Tibial nerve (tissue), 4 donors: ENCODE measurements at places on chromosomes 3 and 15. TPM values are rescaled to one million over a fixed set of nuclear protein-coding genes. Genes with fewer than 3 reads are reported as not detected.
A peak's percentile ranks its signal among the peaks of the same experiment; 100 is the strongest.

Gene HSPBAP1
- total RNA-seq: 10.9 TPM

Gene GOLGA8J
- not detected for total RNA-seq

Gene FEZF2
- not detected for total RNA-seq

Gene CHRNA7
- 0.20 TPM for total RNA-seq

Gene PLCH1
- 1.4 TPM for total RNA-seq

Gene SLC6A1
- 3.9 TPM for total RNA-seq

Gene LINGO1
- 0.42 TPM for total RNA-seq

Gene GABRR3
- total RNA-seq: not detected

Gene CYP1A2
- total RNA-seq: not detected

DNA sequence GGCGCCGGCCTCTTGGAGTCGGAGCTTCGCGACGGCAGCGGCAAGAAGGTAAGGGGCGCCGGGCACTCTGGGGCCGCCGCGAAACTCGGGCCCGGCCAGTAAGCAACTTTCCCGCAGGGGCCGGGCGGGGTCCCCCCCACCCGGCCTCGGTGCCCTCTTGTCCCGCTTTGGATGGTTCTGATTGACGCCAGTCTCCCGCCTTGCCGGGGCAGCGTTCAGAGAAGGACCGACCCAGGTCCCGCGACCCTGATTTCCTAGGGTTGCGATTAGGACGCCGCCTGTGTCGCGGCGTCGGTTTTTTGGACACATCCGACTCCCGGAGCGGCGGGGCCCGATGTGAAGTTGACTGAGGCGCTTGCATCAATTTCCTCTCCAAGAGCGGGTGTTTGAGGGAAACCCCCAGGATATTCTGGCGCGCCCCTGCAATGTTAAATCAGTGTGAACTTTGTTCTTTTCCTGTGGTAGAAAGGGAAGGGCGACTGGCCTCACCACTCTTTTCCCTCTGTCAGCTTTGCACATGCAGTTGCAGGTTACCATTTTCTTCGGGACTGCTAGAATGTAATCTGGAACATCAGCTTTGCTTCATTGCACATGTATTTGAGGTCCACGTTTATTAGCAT lies 755 bp downstream of the PDE8A start:
- no peak for DNase-seq
- H3K27ac ChIP-seq: peak overlapping the region; percentile 87
- H3K4me3 ChIP-seq: peak overlapping the region; percentile 83
- H3K36me3 ChIP-seq: no peaks in the 10 kb centered on the region
- peaks cover 26% of the 10 kb centered on the region for H3K4me1 ChIP-seq

DNA sequence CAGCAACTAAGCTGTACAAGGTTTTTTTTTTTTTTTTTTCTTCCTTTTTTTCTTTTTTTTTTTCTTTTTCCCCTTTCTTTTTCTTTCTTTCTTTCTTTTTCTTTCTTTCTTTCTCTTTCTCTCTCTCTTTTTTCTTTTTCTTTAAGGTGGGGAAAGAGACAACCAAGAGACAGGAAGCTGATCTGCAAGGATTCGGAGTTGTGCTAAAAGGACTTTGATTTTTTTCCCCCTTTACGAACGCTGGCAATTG lies 148 bp downstream of the RBMS3 start:
- H3K4me1 ChIP-seq: no peaks in the 10 kb centered on the region
- no peaks in the 10 kb centered on the region for H3K36me3 ChIP-seq
- peak overlapping the region; percentile 93 for H3K27ac ChIP-seq
- H3K27me3 ChIP-seq: no peaks in the 10 kb centered on the region
- no peak for DNase-seq
- peak overlapping the region; percentile 48 for H3K4me3 ChIP-seq

- H3K27me3 ChIP-seq: no peaks in the 10 kb centered on the region
- H3K4me3 ChIP-seq: no peak overlapping the region
- DNase-seq: no peak
- no peak overlapping the region for H3K27ac ChIP-seq
These were observed 833.0 kb upstream of the CADM2 start for GRCh38 chr3:84125760-84126159.

GRCh38 chr3:89300981-89301380 lies 193.6 kb downstream of the EPHA3 start:
- H3K27ac ChIP-seq: no peak overlapping the region
- no peaks in the 10 kb centered on the region for H3K36me3 ChIP-seq
- no peak overlapping the region for H3K4me3 ChIP-seq
- H3K27me3 ChIP-seq: no peaks in the 10 kb centered on the region
- peaks cover 3% of the 10 kb centered on the region for H3K4me1 ChIP-seq

- no peak for DNase-seq
- no peak overlapping the region for H3K4me3 ChIP-seq
- H3K36me3 ChIP-seq: no peaks in the 10 kb centered on the region
- H3K4me1 ChIP-seq: no peaks in the 10 kb centered on the region
These were observed 30.6 kb upstream of the LRRC3B start for GRCh38 chr3:26591926-26592325.

- no peaks in the 10 kb centered on the region for H3K36me3 ChIP-seq
- no peaks in the 10 kb centered on the region for H3K27me3 ChIP-seq
- DNase-seq: peak; percentile 34
- peak within 1 kb of the TSS; percentile 56 for H3K4me3 ChIP-seq
- peak within 1 kb of the TSS; percentile 93 for H3K27ac ChIP-seq
- peaks cover 14% of the 10 kb centered on the region for H3K4me1 ChIP-seq
These were observed at the start of gene CHST14 for GRCh38 chr15:40470423-40471104. Gene CHST14, plus strand, starts transcription at chr15:40470984. Its CDS starts 230 bp downstream, at chr15:40471214.

DNA sequence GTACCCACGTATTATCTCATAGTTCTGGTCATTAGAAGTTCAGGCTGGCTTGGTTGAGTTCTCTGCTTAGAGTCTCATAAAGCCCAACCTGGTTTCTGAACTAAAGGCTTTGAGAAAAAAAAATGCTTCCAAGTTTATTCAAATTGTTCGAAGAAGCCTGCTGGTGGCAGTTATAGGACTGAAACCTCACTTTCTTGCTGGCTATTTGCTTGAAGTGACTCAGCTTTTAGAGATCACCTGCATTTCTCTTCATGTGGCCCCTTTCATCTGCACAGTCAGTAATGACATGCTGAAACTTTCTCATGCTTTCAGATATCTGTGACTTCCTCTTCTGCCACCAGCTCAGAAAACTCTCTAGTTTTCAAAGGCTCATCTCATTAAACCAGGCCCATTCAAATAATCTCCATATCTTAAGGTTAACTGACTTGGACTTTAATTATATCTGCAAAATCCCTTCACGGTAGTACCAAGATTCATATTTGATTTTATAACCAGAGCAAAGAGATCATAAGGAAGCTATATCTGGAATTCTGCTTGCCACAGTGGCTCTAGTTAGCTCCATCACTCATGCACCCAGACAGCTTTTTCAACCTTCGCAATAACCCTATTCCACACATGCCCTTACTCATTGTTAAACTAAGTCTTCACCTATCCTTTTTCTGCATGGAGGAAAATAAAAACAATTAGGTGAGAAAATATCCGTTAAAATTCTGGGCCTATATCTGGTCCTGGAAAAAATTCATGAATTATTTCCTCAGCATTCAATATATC lies 433.8 kb upstream of the CBLB start:
- no peaks in the 10 kb centered on the region for H3K36me3 ChIP-seq
- H3K27me3 ChIP-seq: no peaks in the 10 kb centered on the region
- DNase-seq: no peak
- no peaks in the 10 kb centered on the region for H3K4me1 ChIP-seq
- no peak overlapping the region for H3K27ac ChIP-seq
- H3K4me3 ChIP-seq: no peak overlapping the region

- H3K36me3 ChIP-seq: no peaks in the 10 kb centered on the region
- no peak overlapping the region for H3K4me3 ChIP-seq
- no peak overlapping the region for H3K27ac ChIP-seq
- no peak for DNase-seq
- no peaks in the 10 kb centered on the region for H3K27me3 ChIP-seq
These were observed 4.2 kb upstream of the LRIG1 start for GRCh38 chr3:66504850-66505641.

GRCh38 chr15:44064706-44065105 lies 130.4 kb downstream of the FRMD5 start:
- H3K4me1 ChIP-seq: no peaks in the 10 kb centered on the region
- H3K36me3 ChIP-seq: no peaks in the 10 kb centered on the region
- H3K27ac ChIP-seq: no peak overlapping the region

DNA sequence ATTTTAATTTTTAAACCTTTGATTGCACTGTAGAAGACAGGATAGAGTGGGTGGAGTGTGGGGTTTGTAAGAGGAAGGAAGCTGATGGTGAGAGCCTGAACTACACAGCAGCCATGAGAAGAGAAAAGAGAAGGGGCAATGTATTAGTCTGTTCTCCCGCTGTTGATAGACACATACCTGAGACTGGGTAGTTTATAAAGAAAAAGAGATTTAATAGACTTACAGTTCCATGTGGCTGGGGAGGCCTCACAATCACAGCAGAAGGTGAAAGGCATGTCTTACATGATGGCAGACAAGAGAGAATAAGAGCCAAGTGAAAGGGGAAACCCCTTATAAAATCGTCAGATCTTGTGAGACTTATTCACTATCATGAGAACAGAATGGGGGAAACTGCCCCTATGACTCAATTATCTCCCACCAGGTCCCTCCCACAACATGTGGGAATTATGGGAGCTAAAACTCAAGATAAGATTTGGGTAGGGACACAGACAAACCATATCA lies 37.3 kb downstream of the STARD5 start:
- H3K4me1 ChIP-seq: no peaks in the 10 kb centered on the region
- no peaks in the 10 kb centered on the region for H3K27me3 ChIP-seq
- H3K36me3 ChIP-seq: peaks cover 33% of the 10 kb centered on the region
- peak overlapping the region; percentile 62 for H3K27ac ChIP-seq
- H3K4me3 ChIP-seq: no peak overlapping the region

GRCh38 chr15:23372284-23372683 lies 17.7 kb downstream of the GOLGA8S start:
- DNase-seq: no peak
- H3K4me1 ChIP-seq: no peaks in the 10 kb centered on the region
- H3K36me3 ChIP-seq: no peaks in the 10 kb centered on the region
- H3K27ac ChIP-seq: no peak overlapping the region
- no peaks in the 10 kb centered on the region for H3K27me3 ChIP-seq

GRCh38 chr15:74959586-74959939 lies 3.0 kb upstream of the RPP25 start:
- DNase-seq: no peak
- peak overlapping the region; percentile 94 for H3K27ac ChIP-seq
- peak overlapping the region; percentile 70 for H3K4me3 ChIP-seq
- H3K36me3 ChIP-seq: no peaks in the 10 kb centered on the region
- H3K4me1 ChIP-seq: peaks cover 6% of the 10 kb centered on the region
- no peaks in the 10 kb centered on the region for H3K27me3 ChIP-seq

- H3K4me3 ChIP-seq: no peak overlapping the region
- no peak for DNase-seq
- no peaks in the 10 kb centered on the region for H3K4me1 ChIP-seq
These were observed 51.5 kb downstream of the C3orf20 start for GRCh38 chr3:14726441-14726780.

- H3K27me3 ChIP-seq: no peaks in the 10 kb centered on the region
- no peak overlapping the region for H3K4me3 ChIP-seq
- no peak for DNase-seq
These were observed 935.8 kb downstream of the IGSF11 start for GRCh38 chr3:118098827-118099226.

GRCh38 chr3:187567661-187568121 lies 102.5 kb downstream of the SST start:
- H3K36me3 ChIP-seq: no peaks in the 10 kb centered on the region
- no peak overlapping the region for H3K4me3 ChIP-seq
- DNase-seq: no peak
- H3K27ac ChIP-seq: no peak overlapping the region

DNA sequence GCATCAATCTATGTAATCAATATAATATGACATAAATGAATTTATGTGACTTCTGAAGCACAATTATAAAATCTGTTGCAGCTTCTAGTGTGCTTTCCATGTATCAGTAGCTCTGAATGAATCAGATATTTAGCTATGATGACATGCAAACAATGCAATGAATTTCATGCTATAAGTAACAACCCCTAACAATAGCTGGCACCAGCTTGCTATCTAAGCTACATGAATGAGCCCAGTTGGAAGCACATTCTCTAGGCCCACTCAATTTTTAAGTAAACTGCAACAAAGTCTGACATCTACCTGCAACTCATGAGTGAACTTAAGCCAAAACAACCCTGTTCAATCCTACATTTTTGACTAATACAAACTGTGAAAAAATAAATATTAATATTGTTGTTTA lies 507.3 kb upstream of the ROBO1 start:
- no peaks in the 10 kb centered on the region for H3K36me3 ChIP-seq
- DNase-seq: no peak
- no peak overlapping the region for H3K4me3 ChIP-seq
- no peaks in the 10 kb centered on the region for H3K27me3 ChIP-seq
- no peaks in the 10 kb centered on the region for H3K4me1 ChIP-seq

DNA sequence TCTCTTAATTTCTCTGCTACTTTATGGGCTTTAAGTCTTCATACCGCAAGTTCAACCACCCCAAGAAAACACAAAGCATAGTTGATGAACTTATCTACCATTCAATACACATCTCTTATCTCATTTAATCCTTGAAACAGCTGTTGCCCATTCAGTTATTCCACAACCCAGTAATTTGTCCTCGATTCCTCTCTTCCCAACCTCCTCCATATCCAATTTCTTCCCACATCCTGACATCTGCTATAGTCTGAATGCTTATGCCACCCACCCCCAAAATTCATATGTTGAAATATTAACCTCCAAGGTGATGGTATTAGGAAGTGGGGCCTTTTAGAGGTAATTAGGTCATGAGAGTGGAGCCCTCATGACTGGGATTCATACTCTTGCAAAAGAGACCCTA lies 345.4 kb downstream of the ERC2 start:
- H3K4me1 ChIP-seq: no peaks in the 10 kb centered on the region
- no peaks in the 10 kb centered on the region for H3K27me3 ChIP-seq
- H3K27ac ChIP-seq: no peak overlapping the region
- H3K4me3 ChIP-seq: no peak overlapping the region
- DNase-seq: no peak

- no peaks in the 10 kb centered on the region for H3K27me3 ChIP-seq
- H3K36me3 ChIP-seq: no peaks in the 10 kb centered on the region
- H3K4me3 ChIP-seq: no peak overlapping the region
- H3K4me1 ChIP-seq: peaks cover 11% of the 10 kb centered on the region
These were observed 141.2 kb upstream of the SLC7A14 start for GRCh38 chr3:170726976-170727661.

DNA sequence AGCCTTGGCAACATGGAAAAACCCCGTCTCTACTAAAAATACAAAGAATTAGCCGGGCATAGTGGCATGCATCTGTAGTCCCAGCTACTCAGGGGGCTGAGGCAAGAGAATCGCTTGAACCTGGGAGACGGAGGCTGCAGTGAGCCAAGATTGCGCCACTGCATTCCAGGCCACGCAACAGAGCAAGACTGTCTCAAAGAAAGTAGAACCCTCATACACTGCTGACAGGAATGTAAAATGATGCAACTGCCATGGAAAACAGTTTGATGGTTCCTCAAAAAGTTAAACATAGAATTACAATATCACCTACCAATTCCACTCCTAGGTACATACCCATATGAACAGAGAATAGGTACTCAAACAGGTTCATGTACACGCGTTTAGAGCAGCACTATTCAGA lies 158.9 kb downstream of the TBC1D5 start:
- no peaks in the 10 kb centered on the region for H3K4me1 ChIP-seq
- no peak overlapping the region for H3K27ac ChIP-seq
- no peak overlapping the region for H3K4me3 ChIP-seq
- H3K36me3 ChIP-seq: no peaks in the 10 kb centered on the region

GRCh38 chr3:109888026-109888425 lies 550.7 kb upstream of the DPPA4 start:
- no peak for DNase-seq
- no peak overlapping the region for H3K27ac ChIP-seq
- H3K4me3 ChIP-seq: no peak overlapping the region
- no peaks in the 10 kb centered on the region for H3K36me3 ChIP-seq
- H3K27me3 ChIP-seq: no peaks in the 10 kb centered on the region
- H3K4me1 ChIP-seq: no peaks in the 10 kb centered on the region
